Nucleus accumbens (tissue), 56 donors: ENCODE measurements at places on chromosomes 3 and 15.

DNA sequence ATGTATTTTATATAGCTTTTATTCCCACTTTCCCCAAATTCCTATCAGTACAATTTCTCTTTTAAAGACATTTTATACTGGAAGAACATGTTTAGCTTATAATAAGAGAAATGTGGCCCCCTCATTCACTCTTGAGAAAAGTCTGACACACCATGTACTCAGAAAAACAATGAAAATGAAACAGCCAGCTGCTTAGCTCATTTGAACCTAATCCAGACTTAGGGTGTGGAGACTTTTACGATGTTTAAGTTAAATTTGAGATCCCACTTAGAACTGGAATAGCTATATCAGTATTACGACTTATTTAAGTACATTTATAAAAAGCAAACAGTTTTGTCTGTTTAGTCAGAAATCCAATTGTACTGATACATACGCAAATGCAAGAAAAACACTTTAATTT, 252.3 kb upstream of the ARRDC4 start:
- no peak for DNase-seq

DNA sequence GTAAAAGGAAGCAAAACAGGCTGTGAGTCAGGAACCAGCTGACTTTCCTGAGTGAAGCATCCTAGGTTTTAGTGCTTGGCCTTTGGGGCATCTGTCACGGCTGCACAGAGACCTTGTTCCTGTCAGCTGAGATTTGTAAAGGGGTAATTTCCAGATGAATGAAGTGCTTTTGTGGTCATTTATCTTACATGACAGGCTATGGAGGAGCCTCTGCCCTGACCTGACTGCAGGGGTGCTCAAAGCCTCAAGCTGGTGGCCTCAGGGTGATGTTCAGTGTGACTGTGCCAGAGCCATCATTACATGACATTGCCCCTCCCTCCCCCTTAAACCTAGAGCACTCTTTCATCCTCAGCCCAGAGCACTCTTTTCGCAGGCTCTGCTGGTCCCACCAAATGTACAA, 132.5 kb downstream of the ARNT2 start:
- DNase-seq: no peak

DNA sequence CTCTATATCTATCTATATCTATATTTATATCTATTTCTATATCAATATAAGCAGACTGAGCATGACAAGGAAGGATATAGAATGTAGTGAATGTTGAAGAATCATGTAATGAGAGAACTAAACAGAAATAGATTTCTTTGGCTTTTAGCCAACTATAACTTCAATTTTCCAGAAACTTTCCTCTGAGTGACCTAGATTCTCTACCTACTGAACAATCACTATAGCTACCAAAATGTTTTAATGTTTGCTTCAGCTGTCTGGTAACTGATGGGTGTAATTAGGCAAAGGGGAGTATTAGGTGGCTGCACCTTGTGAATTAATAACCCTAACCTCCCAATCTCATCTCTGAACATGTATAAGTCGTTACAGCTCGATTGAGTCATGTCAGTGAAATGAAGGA, 76.4 kb upstream of the ROBO1 start:
- no peak for DNase-seq

DNA sequence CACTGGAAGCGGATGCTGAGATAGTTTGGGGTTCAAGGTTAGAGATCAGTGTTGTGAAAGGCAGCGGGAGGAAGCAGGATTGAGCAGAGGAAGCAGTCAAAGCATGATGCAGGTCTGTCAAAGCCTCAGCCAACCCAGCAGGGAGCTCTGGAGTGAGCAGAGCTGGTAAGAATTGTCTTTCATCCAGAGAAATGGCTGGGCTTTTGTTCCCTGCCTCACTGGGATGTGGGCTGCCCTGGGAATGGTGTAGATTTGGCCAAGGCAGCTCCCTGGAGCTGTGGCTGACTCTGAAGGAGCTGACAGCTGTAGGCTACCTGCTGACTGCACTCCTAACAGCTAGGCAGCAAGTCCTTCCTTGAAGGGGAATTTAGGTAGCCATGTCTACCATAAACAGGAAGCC, 61.9 kb upstream of the STXBP5L start:
- DNase-seq: no peak

DNA sequence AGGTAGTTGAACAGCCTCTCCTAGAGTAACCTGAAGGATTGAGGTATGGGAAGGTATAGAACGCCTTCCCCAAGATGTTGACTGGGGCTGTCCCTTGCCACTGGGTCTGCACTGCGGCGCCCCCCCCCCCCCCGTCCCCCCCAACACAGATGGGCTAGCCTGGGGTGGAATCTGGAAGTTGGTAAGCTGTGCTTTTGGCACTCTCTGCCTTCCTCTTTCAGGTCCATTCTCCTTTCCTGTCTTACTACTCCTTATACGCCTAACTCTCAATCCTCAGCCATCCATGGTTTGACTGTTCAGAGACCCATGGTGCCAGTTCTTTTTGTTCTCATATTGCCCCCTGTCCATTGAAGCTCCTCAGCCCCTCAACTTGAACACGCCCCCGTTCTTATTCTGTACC, 42.8 kb downstream of the MAP2K1 start:
- DNase-seq: no peak

DNA sequence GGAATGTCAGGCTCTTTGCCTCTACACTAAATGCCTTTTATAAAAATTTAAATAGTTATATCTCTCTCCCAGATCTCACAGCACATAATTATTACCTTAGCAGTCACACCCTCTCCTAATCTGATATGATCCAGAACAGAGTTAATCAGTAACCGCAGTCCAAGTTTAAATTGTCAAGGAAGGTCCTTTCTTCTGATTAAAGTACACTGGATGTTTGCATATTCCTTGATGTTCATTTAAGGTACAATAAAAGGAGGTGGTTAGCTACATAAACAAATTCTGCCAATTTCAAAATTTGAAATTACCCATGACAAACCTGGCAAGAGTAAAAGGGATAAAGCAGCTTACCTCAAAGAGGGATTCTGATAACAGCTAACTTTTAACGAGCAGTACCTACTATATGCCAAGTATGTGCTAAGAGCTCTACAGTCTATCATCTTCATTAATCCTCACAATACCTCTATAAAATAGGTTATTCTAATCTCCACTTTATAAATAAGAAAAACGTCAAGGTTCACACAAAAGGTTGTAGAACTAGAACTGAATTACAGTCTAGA, 4.3 kb downstream of the GOLIM4 start:
- DNase-seq: no peak

DNA sequence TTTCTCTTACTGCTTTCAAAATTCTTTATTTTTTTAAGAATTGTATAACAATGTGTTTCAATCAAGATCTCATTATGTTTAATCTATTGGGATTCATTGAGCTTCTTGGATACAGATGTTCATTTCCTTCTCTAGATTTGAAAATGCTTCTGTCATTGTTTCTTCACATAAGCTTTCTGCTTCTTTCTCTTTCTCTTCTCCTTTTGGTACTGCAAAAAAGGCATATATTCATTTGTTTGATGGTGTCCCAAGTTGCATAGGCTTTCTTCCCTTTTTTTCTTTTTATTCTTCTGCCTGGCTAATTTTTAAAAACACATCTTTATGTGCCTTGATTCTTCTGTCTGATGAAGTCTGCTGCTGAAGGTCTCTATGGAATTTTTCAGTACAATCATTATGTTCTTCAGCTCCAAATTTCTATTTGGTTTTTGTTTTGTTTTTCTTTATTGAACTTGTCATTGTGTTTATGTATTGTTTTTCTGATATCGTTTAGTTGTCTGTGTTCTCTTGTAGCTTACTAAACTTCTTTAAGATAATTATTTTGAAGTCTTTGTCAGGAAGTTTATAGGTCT, 88.9 kb downstream of the DTWD1 start:
- no peak for DNase-seq

DNA sequence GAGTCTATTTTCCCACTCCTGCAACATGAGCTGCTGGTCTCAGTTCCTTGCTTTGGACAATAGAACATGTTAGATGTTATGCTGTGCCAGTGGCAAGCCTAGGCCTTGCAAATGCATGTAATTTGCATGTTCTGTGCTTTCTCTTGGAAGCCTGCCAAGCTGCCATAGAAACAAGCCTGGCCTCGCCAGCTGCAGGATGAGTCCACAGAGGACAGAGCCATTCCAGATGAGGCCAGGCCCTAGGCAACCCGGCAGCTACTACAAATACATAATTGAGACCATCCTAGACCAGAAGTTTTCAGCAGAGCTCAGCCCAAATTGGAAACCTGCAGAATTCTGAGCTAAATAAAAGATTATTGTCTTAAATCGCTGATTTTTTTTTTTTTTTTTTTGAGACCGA, 39.6 kb downstream of the TRIM69 start:
- DNase-seq: peak; percentile 10

DNA sequence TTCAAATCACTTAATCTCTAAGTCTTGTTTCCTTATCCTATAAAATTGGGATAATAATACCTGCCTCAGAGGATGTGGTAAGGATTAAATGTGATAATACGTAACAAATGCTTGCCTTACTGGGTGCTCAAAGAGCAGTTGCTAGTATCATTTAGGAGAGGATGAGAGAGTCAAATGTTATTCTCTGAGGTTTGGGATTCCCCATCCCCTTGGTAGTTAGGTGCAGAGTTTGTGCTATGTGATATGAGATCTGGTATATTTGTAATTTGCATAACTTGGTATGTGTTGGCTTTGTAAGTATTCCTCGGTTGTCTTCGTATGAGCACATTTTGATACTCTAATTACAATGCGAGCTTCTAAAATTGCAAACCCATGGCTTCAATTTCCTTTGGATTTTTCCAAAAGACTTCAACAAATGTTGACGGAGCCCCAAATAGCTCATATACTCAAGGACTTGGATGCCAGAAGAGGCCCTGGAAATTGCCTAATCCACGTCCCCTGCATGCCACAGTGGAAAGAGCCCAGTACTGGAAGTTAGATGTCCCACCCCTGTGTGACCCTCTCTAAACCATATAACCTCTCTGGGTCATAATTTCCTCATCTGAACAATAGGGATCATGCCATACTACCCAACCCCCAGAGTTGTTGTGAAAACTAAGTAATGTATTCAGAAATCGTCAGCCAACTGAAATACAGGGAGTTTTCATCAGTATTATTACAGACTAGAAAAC, 85.0 kb downstream of the FBN1 start:
- DNase-seq: no peak

DNA sequence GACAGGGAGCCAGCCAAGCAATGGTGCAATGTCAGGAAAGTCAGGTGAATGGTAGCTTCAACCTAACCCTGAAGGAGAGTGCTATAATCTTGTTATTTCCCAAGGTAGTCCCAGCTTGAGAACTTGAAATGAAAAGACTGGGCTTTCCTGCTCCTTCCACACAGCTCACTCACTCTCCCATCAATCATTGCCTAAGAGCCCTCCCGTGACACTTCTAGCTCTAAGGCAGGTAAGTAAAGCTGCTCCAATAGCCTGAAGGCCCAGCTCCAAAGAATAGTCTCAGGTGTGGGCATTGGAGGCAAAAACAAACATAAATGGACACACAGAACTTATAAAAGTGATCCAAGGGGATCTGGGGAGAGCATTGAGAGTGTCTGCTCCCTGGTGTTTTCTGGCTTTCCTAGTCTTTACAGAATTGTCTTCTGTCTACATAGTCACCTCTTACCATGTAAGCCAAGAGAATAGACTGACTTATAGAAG, 63.1 kb upstream of the TBC1D5 start:
- DNase-seq: no peak

- no peak for DNase-seq
Measured at GRCh38 chr3:130687327-130687726, 59.3 kb downstream of the PIK3R4 start.

DNA sequence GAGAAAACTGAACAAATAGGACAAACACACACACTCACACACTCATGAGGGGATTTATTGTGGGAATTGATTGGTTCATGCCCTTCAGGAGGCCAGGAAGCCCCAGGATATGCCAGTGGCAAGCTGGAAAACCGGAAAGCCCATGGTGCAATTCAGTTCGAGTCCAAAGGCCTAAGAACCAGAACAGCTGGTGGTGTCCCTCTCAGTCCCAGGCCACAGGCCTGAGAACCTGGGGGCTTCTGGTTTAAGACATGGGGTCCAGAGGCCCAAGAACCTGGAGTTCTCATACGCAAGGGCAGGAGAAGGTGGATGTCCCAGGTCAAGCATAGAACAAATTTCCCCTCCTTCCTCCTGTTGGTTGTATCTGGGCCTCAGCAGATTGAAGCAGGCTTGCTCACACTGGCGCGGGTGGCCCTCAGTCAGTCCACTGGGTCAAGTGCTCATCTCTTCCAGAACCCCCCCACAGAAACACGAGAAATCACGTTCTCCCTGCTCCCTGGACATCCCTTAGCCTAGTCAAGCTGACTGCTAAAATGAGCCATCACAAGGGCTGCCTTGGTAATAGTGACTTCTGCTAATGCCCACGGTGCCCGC, 50.1 kb upstream of the RPL32 start:
- no peak for DNase-seq

DNA sequence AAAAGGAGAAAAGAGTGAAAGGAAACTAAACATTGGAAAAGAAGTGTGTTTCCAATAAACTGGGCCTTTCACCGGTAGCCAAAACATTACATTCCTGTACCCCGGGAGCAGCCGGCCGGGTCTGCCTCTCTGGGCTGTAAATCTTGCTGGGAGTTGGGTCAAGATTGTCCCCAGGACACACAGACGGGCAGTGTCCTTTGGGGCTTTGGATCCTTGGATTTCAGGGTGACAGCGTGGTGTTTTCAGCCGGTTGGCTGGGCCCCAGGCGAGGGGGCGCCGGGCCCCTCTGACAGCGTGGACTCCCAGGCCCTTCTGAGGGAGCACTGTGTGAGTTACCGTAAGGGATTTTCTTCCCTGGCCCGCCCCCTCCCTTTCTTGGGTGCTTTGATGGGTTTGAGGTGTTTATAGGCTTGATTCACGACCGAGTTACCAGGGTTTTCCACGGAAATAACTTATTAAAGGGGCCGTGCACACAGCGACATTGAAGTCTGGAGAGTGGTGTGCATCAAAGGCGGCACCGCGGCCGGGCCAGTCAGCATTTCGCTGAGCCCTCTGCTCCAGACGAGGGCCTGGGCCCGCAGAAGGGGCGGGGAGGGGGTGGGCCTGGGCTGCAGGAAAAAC, 27.4 kb downstream of the SMAD6 start:
- no peak for DNase-seq

DNA sequence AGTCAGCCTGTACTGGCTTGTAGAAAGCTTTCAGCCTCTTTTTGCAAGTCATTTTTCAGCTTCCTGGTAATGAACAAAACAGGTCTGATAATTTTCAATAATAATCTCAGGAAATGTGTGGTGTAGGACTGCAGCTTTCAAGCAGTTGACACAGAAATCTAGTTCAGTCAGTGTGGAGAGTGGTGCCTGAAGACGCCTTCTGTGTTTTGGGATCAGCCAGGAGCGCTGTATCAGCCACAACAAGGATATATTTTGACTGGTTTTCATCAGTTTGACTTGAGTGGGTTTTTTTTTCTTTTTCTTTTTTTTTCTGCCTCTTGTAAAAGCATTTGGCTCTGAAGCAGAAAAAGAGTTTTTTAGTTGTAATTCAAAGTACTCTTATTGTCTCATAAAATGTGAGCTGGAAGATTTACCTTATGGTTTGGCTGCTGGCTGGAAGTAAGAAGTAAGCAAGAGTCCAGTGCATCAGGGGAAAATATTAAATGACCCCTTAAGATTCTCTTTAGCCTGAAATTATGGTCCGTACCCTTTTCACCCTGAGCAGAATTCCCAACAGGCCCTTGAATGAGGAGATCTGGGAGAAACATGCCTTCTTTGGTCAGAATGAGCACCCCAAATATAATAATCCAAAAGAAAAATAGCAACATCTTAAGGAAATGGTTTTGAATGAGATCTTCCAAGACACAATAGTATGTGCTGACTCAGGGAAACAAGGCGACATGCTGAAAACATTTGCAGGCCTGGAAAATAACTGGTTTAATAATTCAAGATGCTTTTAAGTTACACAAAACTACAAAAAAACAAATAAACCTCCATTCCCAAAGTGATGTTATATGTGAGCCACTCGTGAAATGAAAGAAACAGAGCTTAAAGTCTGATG, 332.7 kb upstream of the ADAMTS9 start:
- DNase-seq: no peak
